ENCODE measurements at places on chromosomes 12 and 14.

GRCh38 chr12:25853316-25854095 lies 105.0 kb upstream of the RASSF8 start:
- DNase-seq = no peak

DNA sequence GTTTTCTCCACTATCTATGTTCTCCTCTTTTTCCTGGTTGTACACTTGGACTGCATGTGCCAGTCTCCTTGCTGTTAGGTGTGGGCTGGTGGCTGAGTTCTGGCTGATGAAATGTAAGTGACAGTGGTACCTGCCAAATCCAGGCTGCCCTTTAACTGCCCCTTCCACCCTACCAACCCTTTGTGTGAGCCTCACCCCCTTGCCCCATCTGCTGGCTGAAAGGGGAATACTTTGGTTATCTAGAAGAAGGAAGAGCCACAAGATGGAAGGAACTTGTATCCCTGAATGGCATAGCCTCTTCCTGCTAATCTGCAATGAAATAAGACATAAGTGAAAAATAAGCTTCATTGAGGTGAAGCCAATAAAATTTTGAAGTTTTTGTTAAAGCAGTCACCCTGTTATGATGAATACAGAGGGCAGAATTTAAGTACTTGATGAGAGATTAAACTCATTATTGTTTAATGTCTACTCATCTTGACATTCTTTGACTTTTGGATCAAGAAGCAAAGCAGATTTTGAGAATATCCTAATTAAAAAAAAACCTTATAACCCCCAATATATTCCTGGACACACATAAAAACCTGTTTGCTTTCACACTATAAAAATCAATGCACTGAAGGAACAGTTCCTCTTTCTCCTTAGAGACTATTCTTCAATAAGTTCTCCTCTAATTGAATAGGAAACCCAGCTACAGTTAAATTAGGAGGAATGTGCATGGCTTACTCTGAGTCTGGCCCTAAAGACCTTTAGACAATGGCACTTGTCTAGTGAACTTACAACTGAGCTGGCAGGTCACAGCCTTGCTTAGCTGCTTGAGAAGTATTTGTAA lies 262.6 kb upstream of the BTG1 start:
- no peak for DNase-seq

- no peak for DNase-seq
These were observed 28.8 kb downstream of the SIX4 start for GRCh38 chr14:60695327-60695726.

- no peak for DNase-seq
These were observed 10.4 kb downstream of the MAP4K5 start for GRCh38 chr14:50521912-50522341.

GRCh38 chr12:132407992-132408391 lies 78.6 kb upstream of the GALNT9 start:
- no peak for DNase-seq
